ENCODE measurements at places on chromosomes 11 and 22.

DNA sequence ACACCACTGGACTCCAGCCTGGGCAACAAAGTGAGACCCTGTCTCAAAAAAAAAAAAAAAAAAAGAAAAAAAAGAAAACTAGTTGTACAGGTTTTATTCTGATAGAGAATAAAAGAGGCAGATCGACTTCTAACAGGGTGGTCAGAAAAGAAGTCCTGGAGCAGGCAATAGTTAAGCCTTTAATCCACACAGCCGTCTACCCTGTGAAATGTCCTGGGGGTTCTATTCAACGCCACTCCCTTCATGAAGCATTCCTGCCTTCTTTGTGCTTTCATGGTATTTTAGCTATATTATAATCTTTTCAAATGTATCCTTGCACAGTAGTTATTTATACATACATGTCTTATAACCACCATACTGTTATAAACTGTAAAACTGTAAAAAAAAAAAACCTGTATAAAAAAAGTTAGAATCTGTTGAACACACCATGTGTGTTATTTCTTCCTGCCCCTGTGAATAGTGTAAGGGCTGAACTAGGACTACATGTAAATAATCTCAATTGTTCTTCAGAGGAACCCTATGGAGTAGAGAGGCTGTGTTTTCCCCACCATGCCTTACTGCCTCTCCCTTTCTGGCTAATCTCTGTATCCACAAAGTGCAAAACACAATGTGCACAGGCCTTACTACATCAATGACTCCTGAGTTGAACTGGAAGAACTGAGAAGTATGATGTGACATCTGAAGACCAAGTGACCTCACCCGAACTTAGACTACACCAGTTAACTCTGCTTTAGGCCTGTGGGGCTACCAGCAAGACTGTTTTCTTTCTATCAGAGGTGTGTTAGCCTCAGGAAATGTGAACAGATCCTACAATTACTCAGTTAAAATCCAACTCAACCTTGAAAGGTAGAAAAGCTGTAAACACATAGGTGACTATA is 25.3 kb downstream of the PRCP start:
- DNase-seq: no peak

GRCh38 chr22:30044881-30045493 is 35.3 kb upstream of the HORMAD2 start:
- DNase-seq: no peak

DNA sequence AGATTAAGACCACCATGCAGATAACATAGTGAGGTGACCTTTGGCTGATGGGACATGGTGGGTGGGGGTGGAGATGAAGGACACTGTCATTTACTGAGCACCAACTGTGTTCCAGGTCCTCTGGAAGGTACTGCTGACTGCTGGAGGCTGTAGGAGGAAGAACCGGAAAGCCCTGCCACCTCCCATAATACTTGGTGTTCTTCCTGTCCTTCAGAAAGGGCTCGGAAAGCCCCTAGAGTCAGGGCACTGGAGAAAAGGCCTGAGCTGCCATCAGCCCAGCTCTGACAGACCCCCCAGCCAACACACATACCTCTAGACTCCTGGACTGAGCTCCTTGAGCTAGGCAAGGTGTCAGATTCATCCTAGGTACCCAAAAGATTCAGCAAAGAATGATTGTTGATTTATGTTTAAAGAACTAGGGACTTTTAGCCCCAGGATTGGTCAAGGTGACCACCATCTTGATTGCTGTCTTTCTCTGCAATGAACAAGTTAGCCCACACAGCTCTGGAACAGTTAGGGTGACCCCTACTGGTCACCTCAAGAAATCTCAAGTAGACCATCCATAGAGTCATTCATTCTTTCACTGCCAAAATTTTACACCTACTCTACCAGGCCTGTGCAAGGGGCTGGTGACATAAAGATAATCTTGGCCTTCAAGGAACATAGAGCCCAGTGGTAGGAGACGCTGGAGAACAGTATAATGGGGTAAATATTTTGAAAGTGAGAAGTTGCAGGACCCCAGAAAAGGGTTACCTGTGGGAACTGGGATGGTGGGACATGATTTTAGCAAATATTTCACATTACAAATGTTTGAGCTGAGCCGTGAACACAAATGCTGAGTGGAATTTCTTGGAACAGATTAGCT is 39.4 kb downstream of the IRAG1 start:
- no peak for DNase-seq

DNA sequence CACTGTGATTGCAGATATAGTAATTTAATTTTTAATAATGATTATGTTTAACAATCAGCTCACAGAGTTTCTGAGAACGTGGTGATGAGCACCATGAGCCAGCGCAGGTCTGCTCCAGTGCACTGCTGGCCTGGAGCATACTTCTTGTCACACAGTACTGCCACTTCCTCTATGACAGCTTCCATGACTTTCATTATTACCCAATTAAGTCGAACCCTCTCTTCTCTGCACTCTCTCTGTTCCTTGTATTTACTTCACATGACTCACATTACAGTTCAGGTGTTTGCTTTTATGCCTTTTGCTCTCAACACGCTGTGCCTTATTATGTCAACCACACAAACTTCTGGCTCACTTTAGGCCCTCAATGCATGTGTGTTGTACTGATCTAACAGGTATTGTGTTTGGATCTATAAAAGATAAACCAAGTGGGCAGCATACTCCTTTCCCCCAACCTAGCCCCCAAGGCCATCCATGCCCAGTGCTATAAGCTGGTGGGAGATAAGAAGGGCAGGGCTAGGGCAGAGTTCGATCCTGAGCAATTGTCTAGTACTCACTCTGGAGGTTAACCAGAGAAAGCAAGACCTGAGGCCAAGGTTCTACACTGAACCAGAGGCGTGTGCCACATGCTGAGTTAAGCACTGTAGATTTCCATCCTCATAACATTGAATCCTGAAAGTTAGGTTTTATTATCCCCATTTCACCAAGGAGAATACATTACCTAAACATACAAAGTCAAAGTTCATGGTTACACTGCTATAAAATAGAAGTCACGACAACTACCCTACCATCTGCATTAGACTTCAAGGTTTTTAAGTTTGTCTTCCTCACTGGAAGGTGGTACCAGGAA is 356.5 kb downstream of the INSC start:
- DNase-seq: no peak

- DNase-seq: no peak
Observed at GRCh38 chr11:117900121-117900648, 23.7 kb upstream of the FXYD6 start.

DNA sequence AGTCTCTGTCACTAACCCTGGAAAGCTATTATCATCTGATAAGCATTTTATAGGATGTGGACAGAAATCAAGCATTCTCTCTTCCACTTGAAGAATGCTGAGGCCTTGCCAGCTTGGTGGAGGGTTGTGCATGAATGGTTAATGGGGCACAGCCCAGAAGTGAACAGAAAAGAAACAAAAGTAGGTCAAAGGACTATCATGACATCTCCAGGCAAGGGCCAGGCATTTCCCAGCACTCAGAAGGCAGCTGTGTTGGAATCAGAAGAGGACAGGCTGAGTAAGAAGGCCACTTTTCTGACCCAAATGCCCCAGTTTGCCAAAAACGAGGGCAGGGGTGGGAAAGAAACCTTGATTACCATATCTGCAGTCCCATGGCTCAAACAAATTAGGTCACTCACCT is 12.4 kb downstream of the TENM4 start:
- DNase-seq: no peak

- DNase-seq: no peak
Observed at GRCh38 chr11:84313830-84314359, 1027.7 kb upstream of the CCDC90B start.

GRCh38 chr11:35288309-35288708 is 131.0 kb downstream of the SLC1A2 start:
- no peak for DNase-seq

DNA sequence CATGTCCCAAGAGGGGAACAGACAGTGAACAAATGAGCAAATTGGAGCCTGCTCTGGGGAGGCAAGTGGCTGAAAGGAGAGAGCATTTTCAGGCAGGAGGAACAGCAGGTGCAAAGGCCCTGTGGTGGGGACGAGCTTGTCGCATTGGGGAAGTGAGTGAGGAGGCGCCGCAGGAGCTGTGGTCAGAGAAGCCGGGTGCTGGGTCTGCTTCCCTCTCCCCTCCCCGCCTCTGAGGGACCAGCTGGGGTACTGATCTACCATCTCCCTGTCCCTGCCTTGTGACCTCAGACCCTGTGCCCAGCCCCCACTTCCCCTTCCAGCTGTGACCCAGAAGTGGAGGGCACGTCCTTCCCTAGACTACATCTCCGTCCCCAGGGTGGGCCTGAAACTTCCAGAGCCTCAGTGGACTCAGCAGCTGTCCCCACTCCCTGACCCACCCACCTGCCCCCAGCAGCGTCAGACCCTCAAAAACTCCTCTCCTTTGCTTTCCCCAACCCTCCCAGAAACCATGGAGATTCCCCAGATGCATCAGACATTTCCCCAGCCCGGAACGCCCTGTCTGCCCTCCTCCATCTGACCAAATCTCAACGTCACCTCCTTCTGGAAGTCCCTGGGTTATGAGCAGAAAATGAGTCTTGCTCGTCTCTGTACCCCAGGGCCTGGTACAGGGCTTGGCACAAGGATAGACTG is 19.7 kb upstream of the PDGFB start:
- no peak for DNase-seq
